ENCODE measurements at places on chromosomes 1 and 21.
A peak's percentile ranks its signal among the peaks of the same experiment; 100 is the strongest.

DNA sequence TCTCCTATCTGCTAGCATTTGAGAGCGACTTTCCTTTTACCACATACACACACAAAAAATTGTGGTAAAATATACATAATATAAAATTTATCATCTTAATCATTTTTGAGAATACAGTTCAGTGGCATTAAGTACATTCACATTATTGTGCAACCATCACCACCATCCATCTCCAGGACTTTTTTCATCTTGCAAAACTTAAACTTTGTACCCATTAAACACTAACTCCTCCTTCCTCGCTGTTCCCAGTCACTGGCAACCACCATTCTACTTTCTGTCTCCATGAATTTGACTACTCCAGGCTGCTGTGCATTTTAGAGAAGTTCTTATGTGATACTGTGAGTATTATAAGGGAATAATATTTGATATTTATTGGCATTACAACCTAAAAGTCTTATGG is 181.3 kb downstream of the C1orf21 start:
- no peak for DNase-seq

GRCh38 chr1:155622191-155622590 is 12.2 kb downstream of the MSTO1 start:
- DNase-seq: no peak

- no peak for DNase-seq
Measured at GRCh38 chr1:222224636-222225315, 323.1 kb downstream of the HHIPL2 start.

- no peak for DNase-seq
Measured at GRCh38 chr1:49045371-49045770, 268.7 kb upstream of the BEND5 start.

DNA sequence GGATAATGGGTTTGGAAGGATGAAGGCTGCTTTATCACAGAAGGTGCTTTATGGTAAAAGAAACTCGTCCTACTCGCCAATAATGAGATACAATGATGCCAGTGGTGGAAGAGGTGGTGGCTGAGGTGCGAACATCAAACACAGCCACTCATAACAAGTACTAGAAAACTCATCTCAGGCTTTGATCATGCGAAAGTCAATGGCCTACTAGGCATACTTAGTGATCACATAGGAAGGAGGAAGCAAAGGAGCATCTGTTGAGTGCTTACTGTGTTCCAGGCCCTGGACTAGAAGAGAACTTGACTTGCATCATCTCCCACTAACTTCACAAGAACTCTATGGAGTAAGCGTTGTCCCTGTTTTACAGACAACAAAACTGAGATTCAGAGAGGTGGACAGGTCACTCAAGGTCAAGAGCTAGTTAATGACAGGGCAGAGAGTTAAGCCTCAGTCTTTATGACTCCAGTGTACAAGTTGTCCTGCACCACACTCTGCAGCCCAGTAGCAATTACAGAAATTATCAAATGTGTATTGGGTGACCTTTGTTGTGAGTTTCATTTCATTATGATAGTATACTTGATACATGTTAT is 33.6 kb downstream of the RUNX1 start:
- no peak for DNase-seq

DNA sequence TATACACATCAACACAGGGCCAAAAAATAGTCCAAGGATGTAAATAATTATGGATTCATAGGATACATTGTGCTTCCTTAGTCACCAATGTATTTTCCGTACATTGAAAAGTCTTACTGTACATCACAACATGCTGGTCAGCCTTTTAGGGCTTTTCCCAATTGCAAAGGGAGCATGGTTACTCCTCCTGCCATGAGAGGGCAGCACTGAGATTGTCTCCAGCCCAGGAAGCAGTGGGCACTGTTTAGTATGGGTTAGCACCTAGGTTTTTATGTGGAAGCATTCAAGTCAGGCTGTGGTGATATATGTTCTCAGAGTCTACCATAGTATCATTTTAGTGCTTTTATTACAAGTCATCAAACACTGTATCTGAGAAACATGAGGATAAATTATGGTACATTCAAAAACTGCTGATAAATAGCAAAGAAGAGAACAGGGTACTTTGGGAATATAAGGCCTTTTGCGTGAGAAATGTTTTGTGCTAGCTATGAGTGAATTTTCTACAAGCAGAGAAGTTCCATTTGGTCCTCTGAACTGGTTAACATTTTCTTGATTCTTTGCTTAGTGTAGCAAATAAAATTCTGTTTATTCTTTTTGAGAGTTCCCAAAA is 34.0 kb downstream of the ST6GALNAC5 start:
- DNase-seq: peak; percentile 31

DNA sequence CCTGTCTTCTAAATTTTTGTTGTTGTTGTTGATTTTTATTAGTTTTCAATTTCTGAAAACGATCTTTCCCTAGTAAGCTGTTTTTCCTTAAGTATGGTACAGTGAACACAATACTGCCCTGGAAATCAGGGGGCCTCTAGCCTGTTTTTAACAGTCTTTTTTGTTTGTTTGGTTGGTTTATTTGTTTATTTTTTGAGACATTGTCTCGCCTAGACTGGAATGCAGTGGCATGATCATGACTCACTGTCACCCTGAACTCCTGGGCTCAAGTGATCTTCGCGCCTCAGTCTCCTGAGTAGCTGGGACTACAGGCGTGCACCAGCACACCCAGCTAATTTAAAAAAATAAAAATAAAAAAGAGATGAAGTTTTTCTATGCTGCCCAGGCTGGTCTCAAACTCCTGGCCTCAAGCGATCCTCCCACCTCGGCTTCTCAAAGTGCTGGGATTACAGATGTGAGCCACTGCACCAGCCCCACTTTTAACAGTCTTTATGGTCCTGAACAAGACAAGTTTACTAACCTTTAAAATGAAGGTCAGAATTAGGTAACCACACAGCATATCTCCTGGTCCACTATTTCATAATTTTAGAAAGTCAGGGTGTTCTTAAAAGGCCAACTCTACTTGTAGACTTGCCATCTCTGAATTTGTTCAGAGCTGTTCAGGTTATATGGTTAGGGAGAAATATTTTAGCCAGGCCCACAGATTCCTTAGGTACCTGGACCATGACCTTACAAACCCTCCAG is 35.4 kb downstream of the TBCE start:
- no peak for DNase-seq

- DNase-seq: no peak
Measured at GRCh38 chr1:35281565-35281964, 13.1 kb downstream of the ZMYM4 start.

Data from HuH-7.5 (cell line).